ENCODE measurements at places on chromosomes 2 and 18.

DNA sequence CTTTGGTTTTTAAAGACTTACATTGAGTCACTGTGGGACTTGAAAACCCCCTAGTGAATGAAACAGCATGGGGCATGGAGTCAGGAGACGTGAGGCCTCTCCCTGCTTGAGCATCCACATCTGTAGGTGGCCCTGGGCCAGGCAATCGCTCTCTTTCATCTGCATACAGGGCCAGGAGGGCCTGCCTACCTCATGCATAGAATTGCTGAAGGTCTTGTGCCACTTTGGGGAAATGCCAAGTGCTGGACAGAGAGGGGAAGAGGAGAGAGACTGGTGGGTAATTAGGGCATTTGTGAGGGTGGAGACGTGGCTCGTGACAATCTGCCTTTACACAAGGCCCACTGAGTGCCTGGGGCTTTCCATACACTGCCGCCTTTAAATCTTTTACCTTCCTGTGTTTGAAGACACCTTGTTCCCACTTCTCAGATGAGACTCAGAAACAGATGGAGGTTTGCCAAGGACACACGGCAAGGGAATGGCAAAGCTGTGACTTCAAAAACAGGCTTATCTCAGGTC lies 322.2 kb upstream of the HS6ST1 start:
- DNase-seq, result no peak

DNA sequence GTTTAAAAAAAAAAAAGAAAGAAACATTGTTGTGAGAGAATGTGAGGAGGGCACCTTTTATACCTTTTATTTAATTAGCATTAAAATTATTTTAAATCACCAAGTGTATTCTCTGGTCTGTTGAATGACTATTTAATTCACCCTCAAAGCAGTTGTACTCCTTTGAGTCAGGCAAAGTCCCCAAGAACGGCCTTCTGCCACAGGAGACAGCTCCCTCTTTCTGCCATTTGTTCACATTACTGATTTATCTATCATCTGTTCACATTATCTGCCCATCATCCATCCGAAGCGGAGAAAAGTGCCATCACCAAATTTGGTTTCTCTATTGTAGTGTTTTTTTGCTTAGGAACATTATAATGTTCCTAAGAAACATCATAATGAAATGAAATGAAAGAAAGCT lies 240.7 kb upstream of the DPP10 start:
- DNase-seq, result no peak

GRCh38 chr2:213766465-213766901 lies 482.2 kb downstream of the SPAG16 start:
- peak; percentile 59 for DNase-seq

DNA sequence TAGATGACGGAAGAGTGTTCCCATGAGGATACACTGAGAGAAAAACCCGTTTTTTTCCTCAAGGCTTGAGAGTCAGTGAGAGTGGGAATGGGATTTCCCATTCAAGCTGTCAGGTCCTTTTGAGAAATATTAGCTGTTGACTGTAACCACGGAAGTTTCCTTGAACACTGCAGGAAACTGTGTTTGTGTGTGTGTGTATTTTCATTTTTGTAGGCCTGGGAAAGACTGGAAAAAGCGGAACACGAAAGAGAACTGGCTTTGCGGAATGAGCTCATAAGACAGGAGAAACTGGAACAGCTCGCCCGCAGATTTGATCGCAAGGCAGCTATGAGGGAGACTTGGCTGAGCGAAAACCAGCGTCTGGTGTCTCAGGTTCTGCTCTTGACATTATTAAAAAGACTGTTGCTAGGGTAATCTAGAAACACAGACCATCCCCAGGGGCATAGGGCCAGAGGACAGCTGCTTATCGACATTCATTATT lies 98.8 kb upstream of the EML6 start:
- DNase-seq, result no peak

- DNase-seq, result no peak
These were observed 30.8 kb upstream of the AAK1 start for GRCh38 chr2:69674316-69674670.

GRCh38 chr18:67200665-67201064 lies 315.9 kb downstream of the DSEL start:
- DNase-seq, result no peak

DNA sequence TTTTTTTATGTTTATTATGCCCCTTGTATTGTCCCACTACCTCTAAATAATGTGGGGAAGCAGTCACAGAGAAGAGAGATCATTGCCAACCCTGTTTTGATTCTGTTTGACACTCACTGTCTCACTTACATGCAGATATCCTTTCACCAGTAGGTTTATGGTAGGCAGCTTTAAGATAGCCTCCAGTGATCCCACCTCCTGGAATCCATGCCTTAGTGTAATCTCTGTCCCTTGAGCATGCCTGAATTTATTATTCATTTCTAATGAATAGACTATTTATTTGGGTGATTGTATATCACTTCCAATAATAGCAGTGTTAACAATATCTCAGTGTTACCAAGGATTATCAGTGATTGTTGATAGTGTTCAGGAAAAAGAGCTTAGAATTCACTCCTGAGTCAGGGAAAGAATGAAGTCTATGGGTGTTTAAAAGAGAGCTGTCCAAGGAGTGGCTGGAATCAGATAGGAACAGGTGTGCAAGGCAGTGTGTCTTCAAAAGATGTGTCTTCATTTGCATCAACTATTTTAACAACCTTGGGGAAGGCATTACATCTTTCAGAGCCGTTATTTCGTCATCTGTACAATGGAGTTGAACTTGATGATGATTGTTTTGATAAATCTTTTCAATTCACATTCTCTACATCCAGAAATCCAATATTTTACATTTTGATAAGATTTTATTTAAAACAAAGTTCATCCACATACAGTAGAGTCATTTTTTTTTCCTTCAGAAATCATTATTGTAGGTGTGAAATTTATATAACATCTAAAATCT lies 31.9 kb downstream of the PKP4 start:
- no peak for DNase-seq

DNA sequence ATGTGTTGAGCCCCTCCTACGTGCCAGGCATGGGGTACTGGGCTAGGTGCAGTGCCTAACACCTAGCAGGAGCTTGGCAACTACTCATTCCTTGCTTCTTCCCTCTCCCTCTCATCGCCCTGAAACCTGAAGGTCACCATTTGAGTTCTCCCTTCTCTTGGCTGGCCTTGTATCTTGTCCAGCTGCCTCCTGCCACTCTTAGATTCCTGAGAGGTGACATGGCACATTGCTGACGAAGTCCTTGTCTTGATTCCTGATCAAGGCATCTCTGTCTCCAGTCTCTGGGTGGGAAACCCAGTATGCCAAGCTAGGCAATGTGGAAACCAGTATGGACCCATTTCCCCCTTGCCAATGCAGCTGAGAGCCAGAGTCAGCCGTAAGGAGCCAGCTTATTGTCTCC lies 9.0 kb upstream of the EFR3B start:
- DNase-seq, result no peak

DNA sequence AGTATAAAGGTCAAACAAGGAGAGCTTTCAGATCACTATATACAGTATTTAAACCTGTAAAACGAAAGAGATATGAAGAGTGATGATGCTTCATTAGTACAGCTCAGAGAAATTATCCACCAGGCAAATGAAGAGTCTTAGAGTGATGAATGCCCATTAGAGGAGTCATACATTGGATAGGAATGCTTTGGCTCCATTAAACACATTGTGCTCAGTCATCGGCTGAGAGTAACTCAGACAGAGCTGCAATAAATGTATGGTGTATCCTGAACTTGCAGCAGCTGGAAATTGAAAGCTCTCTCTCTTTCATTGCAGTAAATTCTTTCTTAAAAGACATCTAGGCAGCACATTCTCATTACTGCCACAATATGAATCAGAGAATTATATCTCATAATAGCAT lies 340.8 kb upstream of the SPHKAP start:
- DNase-seq, result no peak

- no peak for DNase-seq
These were observed 458.6 kb upstream of the CDH2 start for GRCh38 chr18:28635530-28635929.

DNA sequence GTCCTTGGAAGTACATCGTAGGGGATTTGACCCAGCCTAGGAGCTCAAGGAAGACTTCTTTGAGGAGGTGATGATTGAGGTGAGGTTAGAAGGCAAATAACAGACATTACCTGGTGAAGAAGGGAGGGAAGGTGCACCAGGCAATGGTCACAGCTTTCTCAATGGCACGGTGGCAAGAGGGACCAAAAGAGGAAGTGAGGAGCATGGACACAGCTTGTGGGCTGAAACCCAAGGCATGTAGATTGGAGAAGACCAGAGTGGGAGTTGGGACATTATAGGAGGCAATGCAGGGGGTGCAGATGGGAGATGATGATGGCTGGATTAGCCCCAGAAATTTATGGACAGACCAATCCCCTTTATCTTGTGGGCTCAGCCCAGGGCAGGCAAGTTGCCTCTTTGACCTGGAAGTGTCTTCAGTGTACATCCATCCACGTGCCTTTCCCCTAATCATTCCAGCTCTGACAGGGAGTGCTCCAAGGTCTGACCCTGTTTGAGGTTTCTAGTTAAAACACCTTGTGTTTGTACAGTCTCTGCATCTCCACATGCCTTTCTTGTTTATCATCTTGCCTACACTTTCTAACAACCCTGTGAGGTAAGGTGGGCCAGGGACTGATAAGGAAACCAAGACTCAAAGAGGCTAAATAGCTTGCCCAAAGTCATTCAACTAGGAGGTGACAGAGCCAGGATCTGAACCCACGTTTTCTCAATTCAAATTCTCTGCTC lies 59.1 kb downstream of the NRP2 start:
- no peak for DNase-seq
